ENCODE measurements at places on chromosomes 7 and 10. TPM values are rescaled to one million over a fixed set of nuclear protein-coding genes. Genes with fewer than 3 reads are reported as not detected.

- DNase-seq: no peak
Measured at GRCh38 chr10:123993534-123994416, 99.6 kb downstream of the CHST15 start.

GRCh38 chr7:130719541-130719940, 14.5 kb downstream of the KLF14 start:
- DNase-seq: no peak

DNA sequence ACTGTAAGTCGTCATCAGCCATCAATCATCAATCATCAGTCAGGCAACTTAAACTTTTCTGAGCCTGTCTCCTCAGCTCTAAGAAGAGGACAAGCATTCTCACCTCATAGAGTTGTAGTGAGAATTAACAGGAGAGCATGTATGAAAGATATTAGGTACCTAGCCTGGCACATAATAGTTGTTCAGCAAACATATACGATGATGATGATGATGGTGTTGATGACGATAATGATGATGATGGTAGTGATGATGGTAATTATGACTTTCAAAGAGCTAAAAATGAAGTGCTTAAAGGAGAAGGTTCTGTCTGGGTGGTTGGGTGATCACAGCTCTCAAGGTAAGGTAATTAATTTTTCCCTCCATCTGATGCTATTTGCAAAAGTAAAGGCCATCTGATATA, 55.1 kb upstream of the ADRB1 start:
- DNase-seq: no peak

DNA sequence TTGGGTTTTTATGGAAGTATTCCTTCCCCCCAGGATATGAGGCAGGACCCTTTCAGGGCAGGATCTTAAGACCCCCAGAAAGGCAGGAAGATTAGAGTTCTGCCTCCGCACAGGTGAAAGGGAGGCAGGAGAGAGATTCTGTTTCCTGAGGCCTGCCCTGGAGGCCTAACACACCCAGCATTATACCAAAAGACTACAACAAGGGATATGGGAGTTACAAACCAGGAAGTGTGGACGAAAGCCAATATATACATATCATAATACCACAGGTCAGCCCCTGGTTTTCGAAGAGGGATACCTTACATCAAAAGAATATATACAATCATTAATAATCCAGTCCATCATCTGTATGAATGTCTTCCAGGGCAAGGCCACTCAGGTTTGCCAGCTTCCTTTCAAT, 14.2 kb downstream of the MINPP1 start:
- DNase-seq: no peak

Gene LRRTM3
- not detected for total RNA-seq
